Hair follicular keratinocyte (primary cell): ENCODE measurements at places on chromosomes 1 and 21. TPM values are rescaled to one million over a fixed set of nuclear protein-coding genes. Genes with fewer than 3 reads are reported as not detected.

DNASE2B gene
- not detected in 2 replicates for total RNA-seq

ECM1 gene
- total RNA-seq, result 9.1 and 27.9 TPM in 2 replicates

PKP1 gene
- total RNA-seq, result 68.9 and 94.7 TPM in 2 replicates

TMEM50B gene
- total RNA-seq, result 27.3 and 28.6 TPM in 2 replicates

OR2G6 gene
- not detected in 2 replicates for total RNA-seq
